Germinal center (tissue), 1 donor: ENCODE measurements at places on chromosomes 3 and 15.
A peak's percentile ranks its signal among the peaks of the same experiment; 100 is the strongest.

GRCh38 chr15:29910068-29910467 is 87.8 kb upstream of the TJP1 start:
- DNase-seq = no peak

DNA sequence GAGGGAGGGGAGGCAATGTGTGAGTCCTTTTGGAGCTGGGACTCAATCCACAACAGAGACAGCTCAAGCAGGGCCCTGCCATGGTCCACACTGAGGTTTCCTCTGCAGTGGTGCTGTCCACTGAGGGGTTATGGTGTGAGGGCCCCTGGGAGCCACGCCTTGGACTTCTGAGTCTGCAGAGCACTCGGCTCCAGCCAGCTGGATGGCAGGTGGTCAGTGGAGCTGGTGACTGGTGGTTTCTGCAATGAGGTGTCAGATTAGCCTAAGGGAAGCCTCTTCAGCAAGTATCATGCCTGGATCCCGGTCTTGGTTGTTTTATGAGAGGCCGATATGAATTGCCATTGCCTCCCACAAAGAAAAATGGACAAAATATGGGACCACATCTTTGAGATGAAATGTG is 21.7 kb downstream of the LSM3 start:
- no peak for DNase-seq

- DNase-seq = no peak
These were observed 12.4 kb downstream of the ACTC1 start for GRCh38 chr15:34782901-34783300.

GRCh38 chr3:185966655-185967054 is 28.8 kb upstream of the TRA2B start:
- DNase-seq = no peak

DNA sequence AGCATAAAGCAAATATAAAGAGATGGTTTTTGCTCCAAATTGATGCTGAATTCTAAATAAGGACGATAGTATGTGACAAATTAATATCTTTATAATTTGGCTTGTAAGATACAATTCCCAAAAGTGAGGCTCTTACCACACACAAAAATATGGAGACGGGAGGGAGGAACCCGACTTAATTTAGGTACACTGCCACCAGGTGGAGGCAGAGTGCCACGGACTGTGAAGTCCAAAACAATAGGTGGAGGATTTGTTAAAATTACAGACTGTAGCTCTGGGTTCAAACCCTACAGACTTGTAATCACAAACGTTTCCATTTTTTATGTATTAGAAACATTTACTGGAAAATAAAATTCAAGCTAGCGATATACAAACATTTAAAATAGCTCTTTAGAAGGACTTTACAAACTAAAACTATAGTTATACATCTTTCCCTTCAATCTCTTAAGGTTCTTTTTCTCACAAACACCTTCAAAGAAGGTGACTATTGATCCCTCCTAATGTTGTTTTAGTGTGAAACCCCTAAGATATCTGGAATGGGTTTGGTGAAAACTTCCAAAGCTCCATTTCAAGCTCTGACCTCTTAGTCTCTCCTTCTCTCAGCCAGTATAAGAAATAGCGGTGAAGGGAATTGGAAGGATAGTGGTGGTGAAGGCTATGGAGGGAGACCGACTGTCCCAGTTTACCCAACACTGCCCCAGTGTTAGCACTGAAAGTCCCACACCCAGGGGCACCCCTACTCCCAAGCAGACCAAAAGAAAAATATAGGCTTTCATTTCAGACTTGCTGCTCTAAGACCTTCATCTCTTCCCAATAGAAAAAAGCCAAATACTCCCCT is 89.7 kb downstream of the AQP9 start:
- peak; percentile 35 for DNase-seq

- DNase-seq = no peak
These were observed 5.9 kb downstream of the PRSS50 start for GRCh38 chr3:46711760-46712159.

DNA sequence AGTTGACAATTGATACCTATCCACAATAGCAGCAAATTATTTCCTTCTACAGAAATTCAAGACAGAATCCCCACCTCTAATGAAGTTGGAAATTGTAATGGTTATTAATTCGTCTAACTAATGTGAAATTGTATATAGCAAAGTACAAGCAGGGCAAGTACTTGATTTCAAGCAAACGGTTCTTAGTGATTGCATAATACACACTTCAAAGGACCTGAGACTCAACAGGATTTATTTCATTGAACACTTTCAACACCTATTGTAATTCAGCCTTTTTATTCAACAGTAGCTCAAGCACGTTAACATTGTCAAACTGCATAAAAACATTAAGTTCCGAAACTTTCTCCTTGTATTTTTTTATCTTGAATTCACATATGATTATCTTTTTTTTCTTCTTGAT is 40.2 kb upstream of the AGTR1 start:
- DNase-seq = no peak

- DNase-seq = no peak
These were observed 489.9 kb downstream of the SOX2 start for GRCh38 chr3:182201456-182202168.
